ENCODE measurements at places on chromosomes 1 and 21.

GRCh38 chr1:59397139-59397858, 100.4 kb downstream of the FGGY start:
- DNase-seq: no peak

- no peak for DNase-seq
Measured at GRCh38 chr1:115702959-115703358, 61.2 kb downstream of the VANGL1 start.

GRCh38 chr1:203336097-203336496, 14.8 kb downstream of the FMOD start:
- no peak for DNase-seq

DNA sequence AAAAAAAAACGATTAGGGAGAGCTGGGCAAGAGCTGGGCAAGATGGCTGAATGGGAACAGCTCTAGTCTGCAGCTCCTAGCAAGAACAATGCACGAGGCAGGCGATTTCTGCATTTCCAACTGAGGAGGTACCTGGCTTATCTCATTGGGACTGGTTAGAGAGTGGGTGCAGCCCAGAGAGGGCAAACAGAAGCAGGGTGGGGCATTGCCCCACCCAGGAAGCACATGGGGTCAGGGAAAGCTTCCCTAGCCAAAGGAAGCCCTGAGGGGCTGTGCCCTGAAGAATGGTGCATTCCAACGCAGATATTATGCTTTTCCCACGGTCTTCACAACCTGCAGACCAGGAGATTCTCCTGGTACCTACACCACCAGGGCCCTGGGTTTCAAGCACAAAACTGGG, 251.6 kb downstream of the GPATCH2 start:
- DNase-seq: no peak

DNA sequence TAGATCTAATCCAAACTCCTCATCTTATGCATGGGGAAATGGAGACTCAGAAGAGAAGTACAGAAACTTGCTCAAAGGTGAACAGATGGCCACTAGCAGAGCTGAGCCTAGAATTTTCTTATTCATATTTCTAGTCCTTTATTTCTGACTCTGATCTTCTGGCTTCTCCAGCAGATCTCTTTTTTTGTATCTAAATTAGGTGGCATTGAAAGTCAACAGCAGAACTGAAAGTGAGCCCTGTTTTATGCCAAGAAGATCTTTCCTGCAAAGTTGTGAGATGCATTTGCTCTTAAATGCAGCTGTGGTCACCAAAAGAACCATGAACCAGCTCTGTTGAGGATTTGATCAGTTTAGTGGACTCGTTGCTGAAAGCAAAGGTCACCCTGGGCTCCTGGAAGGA, 75.5 kb downstream of the KAZN start:
- no peak for DNase-seq

GRCh38 chr21:38196036-38196435, 60.8 kb upstream of the KCNJ15 start:
- DNase-seq: no peak

DNA sequence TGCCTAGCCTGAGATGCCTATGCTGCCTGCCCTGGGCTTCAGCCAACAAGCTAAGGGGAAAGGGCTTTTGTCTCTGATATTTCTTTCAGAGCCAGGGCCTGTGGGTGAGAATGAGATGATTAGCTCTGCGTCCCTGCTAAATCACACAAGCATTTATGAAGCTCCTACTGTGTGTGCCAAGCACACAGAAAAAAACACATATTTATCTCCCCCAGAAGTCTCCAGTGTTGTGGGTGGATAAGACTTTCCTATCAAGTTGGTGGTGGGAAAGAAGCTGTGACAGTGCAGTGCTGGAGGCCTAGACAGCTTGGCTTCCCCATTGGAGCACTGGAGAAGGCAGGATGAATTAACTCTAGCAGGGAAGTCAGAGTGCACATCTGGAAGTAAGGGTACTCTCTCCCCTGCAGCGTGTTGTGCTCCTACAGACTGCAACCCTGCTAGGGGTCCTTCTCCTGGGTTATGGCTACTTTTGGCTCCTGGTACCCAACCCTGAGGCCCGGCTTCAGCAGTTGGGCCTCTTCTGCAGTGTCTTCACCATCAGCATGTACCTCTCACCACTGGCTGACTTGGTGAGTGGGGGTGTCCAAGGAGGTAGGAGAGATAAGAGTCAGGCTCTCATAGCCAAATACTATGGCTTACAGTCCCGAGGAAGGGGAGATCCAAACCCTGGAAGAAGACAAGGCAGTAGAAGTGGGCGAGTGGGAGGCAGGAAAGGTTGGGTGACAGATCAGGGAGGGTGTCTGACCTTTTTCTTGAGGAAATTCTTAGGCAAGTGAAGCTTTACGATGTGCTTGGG, 1.7 kb downstream of the SLC50A1 start:
- peak; percentile 47 for DNase-seq

DNA sequence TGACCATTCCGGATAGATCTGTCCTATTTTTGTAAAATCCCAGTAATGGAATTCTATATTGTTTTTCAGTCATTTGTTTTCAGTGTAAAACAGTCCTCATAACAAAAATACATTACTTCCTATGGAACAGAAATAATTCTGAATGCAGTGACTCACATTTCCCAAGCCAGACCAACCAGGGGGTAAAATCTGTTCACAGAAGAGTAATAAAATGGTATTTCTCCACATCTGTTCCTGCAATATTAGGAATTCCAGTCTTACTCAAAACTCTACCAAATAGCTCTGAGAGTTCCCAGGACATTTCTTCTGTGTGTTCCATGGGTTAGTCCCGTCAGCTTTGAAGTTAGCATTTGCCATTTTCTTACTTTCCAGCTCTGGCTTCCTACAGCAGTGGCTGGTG, 2.6 kb upstream of the DDR2 start:
- DNase-seq: no peak

GRCh38 chr1:118563981-118564951, 379.2 kb upstream of the SPAG17 start:
- DNase-seq: no peak

GRCh38 chr1:156003923-156004188, 16.9 kb downstream of the SSR2 start:
- no peak for DNase-seq

GRCh38 chr1:218982482-218982881, 191.2 kb upstream of the LYPLAL1 start:
- peak; percentile 56 for DNase-seq

DNA sequence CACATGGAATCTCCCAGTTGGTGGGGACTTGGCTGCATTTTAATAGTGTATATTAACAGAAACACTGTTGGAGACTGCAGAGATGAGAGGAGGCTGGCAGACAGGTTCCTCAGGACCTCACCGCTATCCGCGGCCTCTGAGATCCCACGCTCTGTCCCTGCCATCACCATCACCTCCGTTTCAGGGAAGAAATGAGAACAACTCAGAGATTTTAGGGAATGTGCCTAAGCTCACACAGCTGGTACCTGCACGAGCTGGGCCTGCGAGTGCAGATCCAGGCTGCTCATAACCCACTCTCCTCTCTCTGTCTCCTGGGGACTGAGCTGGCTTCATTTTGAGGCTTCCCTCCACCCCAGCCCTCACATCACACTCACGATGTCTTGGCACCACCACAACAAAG, 62.0 kb downstream of the UMODL1 start:
- no peak for DNase-seq

GRCh38 chr1:162755306-162755705, 35.2 kb upstream of the HSD17B7 start:
- no peak for DNase-seq

- no peak for DNase-seq
Measured at GRCh38 chr1:193356249-193356648, 169.8 kb upstream of the B3GALT2 start.
